H4 (cell line): ENCODE measurements at places on chromosomes 6 and 20. TPM values are rescaled to one million over a fixed set of nuclear protein-coding genes. Genes with fewer than 3 reads are reported as not detected.

Gene RNF217
- total RNA-seq: 3.8 and 7.0 TPM in 2 replicates

Gene GRM1
- 0.02 and 0.53 TPM in 2 replicates for total RNA-seq

Gene C20orf204
- total RNA-seq: 0.08 TPM in 1 of 2 replicates, not detected in the other

Gene RNF39
- not detected in 2 replicates for total RNA-seq

Gene CRISP2
- 0.08 and 0.23 TPM in 2 replicates for total RNA-seq

Gene MOXD1
- 2.4 and 11.1 TPM in 2 replicates for total RNA-seq

DNA sequence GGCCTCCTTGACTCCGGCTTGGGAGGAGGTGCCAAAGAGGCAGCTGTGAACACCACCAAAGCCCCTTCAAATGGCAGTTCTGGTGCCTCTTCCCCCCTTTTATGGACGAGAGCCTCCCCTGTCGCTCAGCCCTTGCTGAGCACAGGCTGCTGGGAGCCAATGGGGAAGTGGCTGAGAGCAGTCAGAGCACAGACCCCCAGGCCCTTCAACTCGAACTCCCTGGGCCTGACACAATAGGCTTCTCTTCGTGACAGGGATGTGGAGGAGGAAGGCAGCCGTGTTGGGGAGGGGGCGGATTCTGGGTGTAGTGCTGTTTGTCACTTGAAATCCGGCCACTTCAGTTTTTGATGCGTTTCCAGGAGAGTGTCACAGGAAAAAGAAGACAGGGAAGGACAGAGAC, at the start of gene PDYN:
Gene PDYN, minus strand, starts transcription at position 73 of the 400 bp plus-strand sequence. CDS start 10,974 bp downstream, outside the sequence.
- DNase-seq: no peak

- peak; percentile 48 for DNase-seq
Measured at GRCh38 chr6:28134015-28134414, 7.7 kb upstream of the ZKSCAN8 start.

GRCh38 chr20:58021481-58021880, 207.0 kb downstream of the ANKRD60 start:
- no peak for DNase-seq

DNA sequence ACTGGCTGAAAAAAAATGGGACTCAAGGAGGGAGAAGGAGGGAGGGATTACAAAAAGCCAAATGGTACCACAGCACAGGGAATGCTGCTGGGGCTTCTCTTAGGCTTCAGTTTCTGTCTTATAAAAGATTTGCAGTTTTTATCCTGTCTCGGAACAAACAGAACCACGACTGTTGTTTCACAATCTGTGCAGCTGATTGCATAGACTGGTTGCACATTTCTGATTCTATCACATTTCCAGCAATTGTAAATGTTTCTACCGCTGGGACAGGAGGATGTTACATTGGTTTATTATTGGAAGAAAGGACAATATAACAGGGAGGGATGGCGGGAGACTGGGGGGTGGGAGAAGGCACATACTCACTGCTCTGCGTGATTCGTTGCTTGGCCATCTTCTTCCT, 73.5 kb upstream of the ARID1B start:
- no peak for DNase-seq

DNA sequence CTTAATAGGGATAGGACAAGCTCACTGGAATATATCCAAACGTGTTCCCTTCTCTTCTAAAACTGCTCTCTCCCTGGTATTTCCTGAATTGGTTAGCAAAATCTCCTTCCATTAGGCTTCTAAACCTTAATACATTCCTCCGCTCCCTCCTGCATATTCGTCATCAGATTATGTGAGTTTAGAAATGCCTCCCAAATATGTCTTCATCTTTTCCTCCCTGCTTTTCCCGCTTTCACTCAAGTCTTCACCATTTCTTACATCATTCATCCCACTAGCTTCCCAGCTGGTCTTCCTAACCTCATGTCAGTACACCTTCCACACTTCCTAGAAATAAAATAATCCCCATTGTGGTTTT, 26.9 kb downstream of the SLC22A16 start:
- no peak for DNase-seq
